CD4-positive, CD25-positive, alpha-beta regulatory T cell (primary cell): ENCODE measurements at places on chromosomes 4 and X.
A peak's percentile ranks its signal among the peaks of the same experiment; 100 is the strongest.

GRCh38 chr4:67292636-67293035, 252.7 kb downstream of the CENPC start:
- DNase-seq, result no peak

- DNase-seq, result no peak
Measured at GRCh38 chr4:130203571-130203970, 1107.6 kb downstream of the C4orf33 start.

- no peak for DNase-seq
Measured at GRCh38 chr4:176313596-176314336, 6.0 kb upstream of the SPCS3 start.

- DNase-seq, result no peak
Measured at GRCh38 chr4:133208694-133209285, 59.7 kb downstream of the PCDH10 start.

- DNase-seq, result no peak
Measured at GRCh38 chrX:147900349-147900748, 11.4 kb upstream of the FMR1 start.

DNA sequence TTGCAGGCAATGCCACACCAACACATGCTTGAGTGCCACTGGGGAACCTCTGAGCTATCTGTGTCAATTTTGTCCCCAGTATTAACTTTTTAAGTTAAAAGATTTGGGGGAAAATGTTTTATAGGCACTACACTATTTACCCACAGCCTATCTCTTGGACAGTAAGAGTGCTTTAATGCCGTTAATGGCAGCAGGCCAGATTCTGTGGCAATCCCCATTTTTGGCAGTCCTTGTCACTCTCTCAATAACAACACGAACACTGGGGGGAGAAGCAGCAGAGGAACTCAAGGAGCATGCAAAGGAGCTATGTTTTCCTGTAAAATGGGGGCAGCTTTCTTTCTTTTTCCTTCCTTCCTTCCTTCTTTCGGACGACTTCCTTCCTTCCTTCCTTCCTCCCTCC, 168.6 kb downstream of the NSUN7 start:
- no peak for DNase-seq

GRCh38 chrX:38652934-38653442, 91.6 kb downstream of the TSPAN7 start:
- no peak for DNase-seq

DNA sequence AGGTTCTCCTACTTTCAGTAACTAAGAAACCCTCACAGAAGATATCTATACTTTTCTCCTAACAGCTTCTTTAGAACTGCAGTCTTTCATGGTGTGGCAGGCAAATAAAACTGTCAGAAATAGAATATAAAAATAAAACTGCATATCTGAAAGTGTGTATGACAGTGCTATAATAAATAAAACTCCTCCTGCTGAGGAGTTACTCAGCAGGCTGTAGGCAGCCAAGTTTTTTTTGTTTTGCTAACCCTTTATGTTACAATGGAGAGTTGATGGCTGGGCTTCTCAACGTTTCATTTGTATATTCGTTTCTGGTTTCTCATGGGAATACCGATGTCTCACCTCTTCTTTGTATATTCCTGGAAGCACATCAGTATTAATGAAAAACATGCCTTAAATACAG, 18.2 kb upstream of the UGT2B10 start:
- DNase-seq, result no peak

DNA sequence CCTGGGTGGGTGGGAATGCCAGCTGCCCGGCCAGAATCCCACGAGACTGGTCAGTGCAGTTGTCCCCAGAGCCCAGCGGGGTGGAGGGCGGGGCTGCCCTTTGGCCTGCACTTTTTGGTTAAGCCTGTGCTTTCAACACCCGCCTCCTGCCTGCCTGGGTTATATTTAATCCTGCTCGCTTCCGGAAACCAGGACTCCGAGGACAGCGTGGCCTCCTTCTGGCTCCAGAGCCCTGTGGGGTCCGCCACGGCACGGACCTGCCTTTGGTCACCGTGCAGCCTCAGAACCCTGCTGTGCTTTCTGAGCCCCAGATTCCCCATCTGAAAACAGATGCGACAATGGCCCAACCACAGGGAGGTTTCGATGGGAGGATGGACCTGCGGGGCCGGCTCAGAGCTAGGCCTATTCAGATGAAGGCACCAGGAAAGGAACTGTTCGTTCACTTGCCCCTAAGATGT, 29.4 kb upstream of the KIAA0232 start:
- no peak for DNase-seq

DNA sequence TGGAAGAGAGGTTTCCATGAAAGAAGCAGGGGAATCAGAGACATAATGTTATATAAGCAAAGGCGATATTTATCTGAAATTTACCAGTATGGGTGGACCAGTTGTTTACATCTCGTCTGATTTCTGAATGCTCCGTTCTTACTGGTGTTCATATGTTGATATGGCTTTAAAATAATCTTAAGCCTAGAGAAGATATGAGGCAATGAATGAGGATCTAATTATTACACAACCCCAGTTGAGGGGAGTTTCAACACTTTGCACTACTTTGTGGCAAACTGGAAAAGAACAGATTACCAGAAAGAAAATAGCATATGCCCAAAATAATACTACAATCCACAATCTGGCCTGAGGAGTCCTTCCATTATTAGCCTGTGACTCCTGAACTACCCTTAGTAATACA, 263.3 kb upstream of the MAGEB2 start:
- no peak for DNase-seq

- peak; percentile 16 for DNase-seq
Measured at GRCh38 chrX:130267956-130268448, 697 bp downstream of the ZNF280C start.

DNA sequence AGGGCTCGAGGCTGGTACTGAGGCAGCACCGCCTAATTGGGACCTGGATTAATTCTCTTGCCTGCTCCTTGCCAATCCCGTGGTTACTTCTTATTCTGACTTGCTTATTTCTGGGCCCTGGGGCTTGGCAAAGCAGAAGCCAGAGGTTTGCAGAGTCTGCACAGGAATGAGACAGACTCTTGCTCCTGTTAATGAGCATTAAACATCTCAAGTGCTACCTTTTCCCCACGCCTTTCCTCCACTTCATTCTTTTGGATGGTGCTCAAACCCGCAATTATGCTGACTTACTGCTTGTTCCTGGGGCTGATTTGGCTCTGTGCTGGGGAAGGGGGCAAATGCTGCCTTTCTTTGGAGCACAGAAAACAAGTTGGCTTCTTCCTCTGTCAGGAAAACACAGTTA, 16.5 kb upstream of the STOX2 start:
- no peak for DNase-seq

- no peak for DNase-seq
Measured at GRCh38 chrX:13419276-13419675, 99.4 kb upstream of the ATXN3L start.

GRCh38 chr4:123651536-123652180, 255.1 kb downstream of the SPRY1 start:
- DNase-seq, result no peak

DNA sequence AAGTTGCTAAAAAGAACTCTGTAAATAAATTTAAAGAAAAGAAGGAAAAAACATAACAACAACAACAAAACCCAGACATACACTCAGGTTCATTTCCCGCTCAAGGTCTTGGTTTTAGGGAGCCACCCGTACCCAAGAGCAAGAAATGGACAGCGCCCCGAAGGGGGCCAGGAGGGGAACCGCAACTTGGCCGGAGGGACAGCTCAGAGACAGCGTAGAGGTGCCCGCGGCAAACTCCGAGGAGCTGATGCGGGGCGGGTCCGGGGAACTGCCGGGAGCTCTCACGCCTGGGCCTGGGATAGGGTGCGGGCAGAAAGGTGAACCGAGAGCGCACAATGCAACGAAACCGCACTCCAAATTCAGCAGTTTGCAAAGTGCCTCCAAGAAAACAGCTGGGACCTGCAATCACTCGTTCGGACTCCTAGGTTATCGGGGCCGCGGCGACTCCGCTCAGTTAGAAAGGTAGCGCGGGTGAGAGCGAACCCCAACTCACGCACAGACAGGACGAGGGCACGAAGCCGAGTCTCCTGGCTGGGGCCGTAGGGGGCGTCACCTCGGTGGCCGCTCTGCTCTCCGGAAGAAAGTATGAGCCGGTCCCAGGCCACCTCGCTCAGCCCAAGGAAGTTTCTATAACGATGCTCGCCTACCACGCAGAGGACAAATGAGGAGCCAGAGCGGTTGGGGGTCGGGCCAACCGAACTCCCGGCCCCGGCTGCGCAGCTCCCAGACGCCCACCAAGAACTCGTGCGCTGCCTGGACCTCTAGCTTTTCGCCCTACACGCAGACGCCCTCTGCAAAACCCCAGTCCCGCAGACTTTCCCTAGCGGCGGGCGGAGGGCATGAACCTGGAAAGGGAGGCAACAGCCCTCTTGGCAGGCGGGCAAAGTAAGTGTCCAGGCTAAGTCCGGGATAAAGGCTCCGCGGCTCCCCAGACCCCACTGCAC, 1.4 kb downstream of the NDNF start:
- peak; percentile 16 for DNase-seq

- DNase-seq, result no peak
Measured at GRCh38 chrX:151821226-151821625, 86.7 kb downstream of the CNGA2 start.

GRCh38 chrX:68461093-68461492, 27.8 kb upstream of the OPHN1 start:
- no peak for DNase-seq

GRCh38 chrX:88944661-88945060, 197.6 kb downstream of the CPXCR1 start:
- DNase-seq, result no peak

GRCh38 chrX:13597874-13598273, 28.5 kb downstream of the EGFL6 start:
- DNase-seq, result no peak

- DNase-seq, result no peak
Measured at GRCh38 chr4:8349664-8350236, 80.2 kb downstream of the HTRA3 start.

GRCh38 chr4:176358083-176358469, 38.3 kb downstream of the SPCS3 start:
- no peak for DNase-seq

- no peak for DNase-seq
Measured at GRCh38 chr4:189200353-189200752, 740.3 kb upstream of the FRG1 start.

- DNase-seq, result no peak
Measured at GRCh38 chr4:75919920-75920319, 17.7 kb upstream of the PPEF2 start.

DNA sequence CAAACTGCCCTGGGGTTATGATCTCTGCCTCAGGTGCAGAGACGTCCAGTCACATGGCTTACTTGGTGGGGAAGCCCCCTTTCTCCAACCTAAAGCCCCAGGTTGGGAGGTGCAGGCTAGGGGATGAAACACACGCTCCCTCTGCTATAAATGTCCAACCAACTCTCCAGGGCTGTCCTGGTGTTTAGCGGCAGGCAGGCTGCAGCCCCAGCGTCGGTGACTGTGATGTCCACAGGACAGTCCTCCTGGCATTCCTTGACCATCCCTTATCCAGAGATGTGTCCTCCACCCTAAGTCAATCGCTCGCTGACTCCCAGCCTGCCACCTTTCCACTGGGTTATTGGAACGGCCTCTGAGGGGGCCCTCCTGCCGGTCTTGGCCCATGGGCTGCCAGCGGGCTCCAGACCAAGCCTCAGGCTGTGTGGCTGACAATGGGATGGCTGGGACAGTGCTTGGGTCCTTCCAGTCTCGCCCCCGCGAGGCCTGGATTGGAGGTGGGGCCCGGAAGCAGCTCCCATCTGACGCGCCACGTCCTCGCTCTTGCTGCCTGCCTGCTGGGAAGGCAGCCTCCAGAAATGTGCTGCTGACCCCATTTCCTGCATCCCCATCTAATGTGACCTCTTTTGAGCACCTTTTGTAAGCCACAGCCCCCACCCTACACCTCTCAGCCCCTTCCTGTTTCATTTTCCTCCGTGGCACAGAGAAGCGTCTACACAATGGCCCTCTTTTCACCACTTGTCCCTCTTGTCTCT, 60.8 kb upstream of the ADRA2C start:
- no peak for DNase-seq

DNA sequence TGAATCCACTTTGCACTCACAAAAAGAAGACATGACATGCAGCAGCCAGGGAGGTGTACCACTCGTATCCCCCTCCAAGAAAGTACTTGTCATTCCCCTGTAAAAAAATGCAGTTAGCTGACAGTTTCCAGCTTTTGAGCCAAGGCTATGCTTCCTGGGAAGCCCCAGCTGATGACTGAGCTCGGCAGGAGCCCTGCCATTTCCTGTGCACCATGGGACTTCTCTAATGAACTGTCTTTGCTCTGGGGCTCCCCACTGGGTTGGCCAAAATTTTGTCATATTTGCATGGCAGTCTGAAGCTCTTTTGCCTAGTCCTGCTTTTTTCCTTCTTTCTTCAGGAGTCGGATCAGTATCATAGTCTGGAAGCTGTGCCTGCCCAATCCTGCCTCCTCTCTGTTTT, 104.5 kb upstream of the MAOA start:
- no peak for DNase-seq

DNA sequence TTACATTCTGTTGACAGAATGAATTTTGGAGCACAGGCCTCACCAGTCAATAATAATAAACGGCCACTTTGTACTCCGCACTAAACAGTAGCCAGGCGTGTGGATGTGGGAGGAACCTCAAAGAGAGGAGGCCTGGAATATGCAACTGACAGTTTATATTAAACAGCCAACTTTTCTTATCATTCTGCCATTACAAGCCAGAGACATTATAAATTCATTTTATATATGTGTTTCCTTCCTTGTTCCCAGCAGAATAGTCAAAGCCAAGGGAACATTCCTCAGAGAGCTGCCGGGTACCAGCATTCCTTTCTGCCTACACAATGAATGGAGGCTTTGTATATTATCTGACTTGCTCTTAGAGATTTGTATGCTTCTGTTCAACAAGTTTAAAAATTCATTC, 436.5 kb upstream of the FTHL17 start:
- no peak for DNase-seq

DNA sequence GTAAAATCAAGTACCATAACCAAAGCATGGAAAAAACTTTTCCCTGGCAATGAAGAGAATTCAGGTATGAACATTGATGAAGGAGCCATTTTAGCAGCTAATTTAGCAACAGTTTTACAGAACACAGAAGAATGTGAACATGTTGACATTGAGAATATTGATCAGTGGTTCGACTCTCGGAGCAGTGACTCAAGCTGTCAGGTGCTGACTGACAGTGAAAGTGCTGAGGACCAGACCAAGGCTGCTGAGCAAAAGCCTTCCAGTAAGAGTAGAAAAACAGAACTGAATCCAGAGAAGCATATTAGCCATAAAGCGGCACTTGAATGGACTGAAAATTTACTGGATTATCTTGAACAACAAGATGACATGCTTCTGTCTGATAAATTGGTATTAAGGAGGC, 2.8 kb downstream of the TIGD2 start:
- no peak for DNase-seq

DNA sequence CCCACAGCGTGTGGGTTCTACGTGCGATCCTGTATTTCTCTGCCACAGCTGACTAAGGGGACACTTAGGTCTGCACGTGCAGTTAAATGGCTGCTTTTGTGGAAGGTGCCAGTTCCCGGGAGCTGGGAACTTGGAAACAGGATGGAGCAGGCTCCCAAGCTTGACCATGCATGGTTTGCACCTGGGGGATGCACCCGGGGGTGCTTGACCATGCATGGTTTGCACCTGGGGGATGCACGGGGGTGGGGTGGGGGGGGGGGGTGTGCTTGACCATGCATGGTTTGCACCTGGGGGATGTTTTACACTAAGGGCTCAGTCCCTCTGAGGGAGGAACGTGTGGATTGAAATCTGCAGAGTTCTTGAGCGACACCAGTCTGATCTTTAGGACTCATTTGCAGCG, 5.7 kb downstream of the WFS1 start:
- no peak for DNase-seq
